Activated naive CD4-positive, alpha-beta T cell treated with anti-CD3 and anti-CD28 coated beads, Interleukin-2, amount 10 ng/mL, durations not matched to agents 7 days and 5 days (primary cell): ENCODE measurements at places on chromosomes 4 and X.

GRCh38 chr4:170306208-170306607, 216.5 kb upstream of the AADAT start:
- no peak for DNase-seq

DNA sequence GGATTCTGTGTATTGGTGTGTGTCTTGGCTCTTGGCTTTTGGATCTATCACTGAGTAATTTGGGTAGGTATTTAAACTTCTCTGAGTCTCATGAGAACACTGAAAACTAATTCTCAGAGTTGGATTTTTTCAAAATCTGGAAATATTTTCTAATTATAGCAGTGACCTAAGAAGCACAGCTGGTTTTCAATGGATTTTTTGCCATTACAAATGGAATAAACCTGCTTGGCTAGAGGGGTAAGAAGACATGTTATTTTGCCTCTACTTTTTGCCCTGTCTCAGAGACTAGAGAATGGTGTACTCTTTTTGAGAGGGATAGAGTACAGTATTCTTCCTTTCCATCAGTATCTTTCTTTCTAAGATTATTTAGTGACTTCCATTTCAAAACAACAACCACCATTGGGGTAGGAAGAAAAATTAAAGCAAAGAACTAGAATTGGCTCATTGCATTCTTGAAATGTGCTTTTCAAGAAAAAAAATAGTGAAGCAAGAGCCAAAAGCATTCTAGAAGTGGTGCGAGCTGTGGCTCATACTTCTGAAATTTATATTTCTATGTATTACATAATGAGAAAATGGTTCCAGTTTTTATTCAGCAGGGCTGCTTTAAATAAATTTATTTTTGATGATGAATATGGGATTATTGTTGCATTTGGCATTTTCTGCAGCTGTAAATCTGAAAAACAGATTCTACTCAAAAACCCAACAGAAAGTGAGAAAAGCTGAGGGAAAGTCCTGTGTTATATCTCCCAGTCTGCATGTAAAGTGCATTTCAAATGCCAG, 850.2 kb upstream of the SLIT2 start:
- DNase-seq, result no peak

DNA sequence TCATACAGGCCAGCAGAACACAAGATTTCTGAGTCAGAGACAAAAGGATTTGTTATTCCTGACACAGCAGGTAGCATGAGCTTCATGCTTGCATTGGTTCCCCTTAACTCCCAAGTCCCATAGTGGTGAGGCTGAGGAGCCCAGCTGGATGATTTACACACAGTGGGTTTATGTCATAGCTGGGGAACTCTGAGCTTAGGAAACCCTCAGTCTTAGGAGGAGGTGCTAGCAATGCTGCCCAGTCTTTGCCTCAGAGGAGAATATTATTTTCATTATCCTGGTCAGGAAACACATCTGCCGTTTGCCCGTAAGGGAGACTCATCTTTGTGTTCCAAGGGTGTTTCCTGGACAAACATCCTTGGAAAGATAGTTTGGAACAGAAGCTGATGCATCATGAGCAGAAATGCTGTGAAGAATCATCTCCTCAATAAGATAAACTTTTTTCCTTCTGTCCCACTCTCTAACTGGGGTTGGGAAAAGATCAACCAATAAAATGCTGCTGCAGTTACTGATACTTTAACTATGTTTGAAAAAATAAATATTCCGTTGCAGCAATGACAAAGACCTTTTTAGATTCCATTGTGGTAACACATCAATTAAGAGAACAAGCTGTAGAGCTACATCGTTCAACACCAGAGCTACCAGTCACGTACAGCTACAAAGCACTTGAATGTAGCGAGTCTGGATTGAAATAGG, 146.8 kb downstream of the DCLK2 start:
- DNase-seq, result no peak

- no peak for DNase-seq
Measured at GRCh38 chr4:118683513-118683912, 1.7 kb upstream of the METTL14 start.

- no peak for DNase-seq
Measured at GRCh38 chrX:150731795-150732194, 38.6 kb downstream of the MTMR1 start.
